ENCODE measurements at places on chromosomes 3 and 15. TPM values are rescaled to one million over a fixed set of nuclear protein-coding genes. Genes with fewer than 3 reads are reported as not detected.

The FETUB gene
- not detected for polyA plus RNA-seq

DNA sequence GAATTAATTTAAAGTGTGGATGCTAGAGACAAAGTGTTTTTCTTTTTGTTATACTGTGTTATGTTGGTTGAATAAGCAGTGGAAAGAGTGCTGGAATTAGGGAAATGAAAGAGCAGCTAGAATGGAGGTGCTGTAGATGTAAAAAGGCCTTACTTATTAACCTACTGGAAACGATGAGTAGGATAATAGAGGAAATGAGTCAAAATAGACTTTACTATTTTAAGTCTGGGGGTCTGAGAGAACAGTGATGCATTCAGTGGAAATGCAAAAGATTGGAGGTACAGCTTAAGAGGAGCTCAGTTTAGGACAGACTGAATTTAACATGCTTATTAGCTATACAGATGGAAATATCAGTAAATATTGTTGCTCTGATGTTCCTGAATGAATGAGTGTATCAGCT lies 674.0 kb downstream of the OTOL1 start:
- DNase-seq = no peak

GRCh38 chr15:35078221-35078915 lies 6.7 kb downstream of the NANOGP8 start:
- peak; percentile 48 for DNase-seq

- DNase-seq = no peak
Observed at GRCh38 chr3:186497608-186498007, 46.6 kb downstream of the CRYGS start.

The IL17RC gene
- polyA plus RNA-seq = 16.8 TPM

DNA sequence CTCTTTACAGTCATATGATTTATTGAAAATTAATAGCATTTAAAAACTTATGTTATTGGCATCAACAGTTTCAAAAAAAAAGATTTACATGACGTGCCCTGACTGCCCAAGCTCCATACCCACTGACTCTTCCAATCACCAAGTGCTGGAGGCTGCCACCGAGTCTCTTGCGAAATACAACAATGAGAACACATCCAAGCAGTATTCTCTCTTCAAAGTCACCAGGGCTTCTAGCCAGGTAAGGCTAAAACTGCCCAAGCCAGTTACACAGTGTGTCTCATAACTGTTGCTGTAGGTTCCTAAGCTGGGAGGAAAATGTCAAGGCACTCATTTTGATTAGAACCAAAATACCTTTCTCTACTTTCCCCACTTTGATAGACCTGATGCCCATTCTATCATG lies 4.5 kb downstream of the FETUB start:
- DNase-seq = no peak

The FOXB1 gene
- not detected for polyA plus RNA-seq

GRCh38 chr3:4772171-4772804 lies 206.9 kb upstream of the BHLHE40 start:
- peak; percentile 36 for DNase-seq

DNA sequence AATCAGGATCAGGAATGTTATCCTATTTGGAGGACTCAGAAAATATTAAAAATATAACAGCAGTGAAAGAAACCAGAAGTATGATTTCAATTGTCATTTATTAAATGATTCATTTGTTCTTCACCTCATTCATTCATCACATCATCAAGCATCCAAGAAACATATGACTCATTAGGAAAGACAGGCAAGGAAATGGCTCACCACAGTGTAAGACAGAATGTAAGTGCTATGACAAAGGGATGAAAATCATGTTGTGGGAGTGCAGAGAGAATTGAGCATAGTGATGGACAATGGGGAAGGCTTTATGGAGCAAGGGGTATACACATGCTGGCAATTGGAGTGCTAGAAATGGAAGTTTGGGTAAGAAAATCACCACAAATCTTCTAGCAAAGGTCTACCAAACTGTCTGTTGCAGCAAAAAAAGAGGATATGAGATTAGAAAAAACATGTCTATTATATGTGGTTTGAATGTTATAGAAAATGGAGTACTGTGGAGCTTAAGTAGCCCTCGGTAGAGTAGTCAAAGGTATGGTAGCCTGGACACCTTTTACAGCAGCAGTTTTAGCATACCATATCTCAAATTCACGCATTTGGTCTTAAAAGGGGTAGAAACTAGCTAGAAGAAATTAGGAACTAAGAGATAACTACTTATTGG lies 111.1 kb upstream of the GPR149 start:
- no peak for DNase-seq

The ANKRD63 gene
- polyA plus RNA-seq = 0.40 TPM

GRCh38 chr15:76972389-76973361 lies 22.3 kb upstream of the PSTPIP1 start:
- DNase-seq = peak; percentile 61

The CYP1A2 gene
- not detected for polyA plus RNA-seq

- peak; percentile 45 for DNase-seq
Observed at GRCh38 chr3:32200992-32201758, 37.3 kb upstream of the CMTM8 start.

The PLAAT1 gene
- 21.1 TPM for polyA plus RNA-seq

GRCh38 chr15:63461230-63461985 lies 43.0 kb upstream of the USP3 start:
- DNase-seq = no peak

The C3orf20 gene
- 0.08 TPM for polyA plus RNA-seq

DNA sequence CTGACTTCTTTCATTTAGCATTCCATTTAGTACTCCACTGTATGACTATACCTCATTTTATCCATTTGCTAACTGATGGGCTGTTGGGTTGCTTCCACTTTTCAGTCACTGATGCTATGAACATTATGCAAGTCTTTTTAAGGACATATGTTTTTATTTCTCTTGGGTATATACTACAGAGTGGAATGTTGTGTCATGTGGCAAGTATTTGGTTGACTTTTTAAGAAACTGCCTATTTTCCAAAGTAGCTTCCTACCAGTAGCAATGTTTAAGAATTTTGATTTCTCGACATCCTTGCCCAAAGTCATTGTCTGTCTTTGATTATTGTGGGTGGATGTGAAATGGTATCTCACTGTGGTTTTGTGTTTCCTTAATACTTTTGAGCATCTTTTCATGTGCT lies 110.1 kb upstream of the TPM1 start:
- DNase-seq = no peak

GRCh38 chr3:1798711-1799405 lies 299.8 kb upstream of the CNTN4 start:
- no peak for DNase-seq

The HIGD2B gene
- polyA plus RNA-seq = not detected

The UCN2 gene
- polyA plus RNA-seq = 0.26 TPM

- DNase-seq = no peak
Observed at GRCh38 chr3:139588450-139588849, 48.9 kb upstream of the RBP1 start.

DNA sequence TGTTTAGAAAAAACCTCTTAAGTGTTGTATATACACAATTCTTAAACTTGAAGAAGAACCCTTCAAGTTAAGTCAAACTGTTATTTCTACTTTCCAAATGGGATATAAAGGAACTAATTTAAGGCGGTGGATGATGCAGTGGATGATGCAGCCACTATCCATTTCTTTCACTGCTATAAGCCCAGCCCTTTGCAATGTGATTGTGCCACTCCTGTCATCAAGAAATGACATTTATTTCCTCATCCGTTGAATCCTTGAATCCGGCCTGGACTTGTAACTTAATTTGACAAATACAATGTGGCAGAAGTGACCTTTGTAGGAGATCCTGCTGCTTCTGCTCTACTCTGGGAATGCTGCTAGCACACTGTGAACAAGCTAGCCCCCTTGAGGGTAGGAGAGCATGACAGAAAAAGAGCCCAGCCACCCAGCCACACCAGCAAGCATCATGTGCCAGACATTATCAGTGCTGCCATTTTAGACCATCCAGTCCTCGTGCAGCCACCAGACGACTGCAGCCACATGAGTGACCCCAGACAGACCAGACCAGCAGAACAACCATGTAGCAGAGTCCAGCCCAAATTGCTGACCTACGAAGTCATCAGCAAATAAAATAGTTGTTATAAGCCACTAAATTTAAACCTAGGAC lies 47.4 kb downstream of the UACA start:
- DNase-seq = no peak

- DNase-seq = no peak
Observed at GRCh38 chr15:65612949-65613744, 2.2 kb upstream of the INTS14 start.

- DNase-seq = no peak
Observed at GRCh38 chr3:188559072-188559429, 405.1 kb downstream of the LPP start.

DNA sequence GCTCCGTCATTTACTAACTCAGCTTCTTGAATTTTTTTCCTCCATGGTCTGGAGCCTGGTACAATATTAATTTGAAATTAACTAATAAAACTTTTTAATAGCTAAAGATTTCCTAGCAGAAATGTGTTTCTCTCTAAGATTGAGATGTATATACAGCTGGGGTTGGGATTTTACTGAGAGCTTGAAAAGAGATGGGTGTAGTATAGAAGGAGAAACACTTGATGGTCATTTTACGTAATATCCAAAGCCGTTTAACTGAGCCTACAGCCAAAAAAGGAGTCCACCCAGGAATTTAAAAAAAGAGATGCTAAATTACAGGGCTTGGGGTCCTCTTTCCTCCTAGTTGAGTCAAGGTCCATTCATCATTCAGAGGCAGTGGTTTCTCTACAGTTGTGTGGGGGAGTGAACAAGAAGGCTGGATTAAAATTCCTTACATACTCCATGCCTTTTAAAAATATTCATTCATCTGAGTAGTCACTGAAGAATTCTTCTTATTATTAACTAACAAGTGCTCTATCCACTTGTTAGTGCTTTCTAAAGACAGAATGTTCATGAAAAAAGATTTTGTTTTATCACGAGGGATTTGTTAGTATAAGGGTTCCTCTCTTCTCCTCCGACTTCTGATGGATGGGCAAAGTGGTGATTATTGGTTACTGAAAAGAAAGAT lies 255.3 kb upstream of the IL12A start:
- DNase-seq = no peak

- DNase-seq = no peak
Observed at GRCh38 chr15:66237513-66238235, 15.9 kb downstream of the MEGF11 start.

GRCh38 chr15:59245559-59245958 lies 38.9 kb downstream of the LDHAL6B start:
- no peak for DNase-seq

DNA sequence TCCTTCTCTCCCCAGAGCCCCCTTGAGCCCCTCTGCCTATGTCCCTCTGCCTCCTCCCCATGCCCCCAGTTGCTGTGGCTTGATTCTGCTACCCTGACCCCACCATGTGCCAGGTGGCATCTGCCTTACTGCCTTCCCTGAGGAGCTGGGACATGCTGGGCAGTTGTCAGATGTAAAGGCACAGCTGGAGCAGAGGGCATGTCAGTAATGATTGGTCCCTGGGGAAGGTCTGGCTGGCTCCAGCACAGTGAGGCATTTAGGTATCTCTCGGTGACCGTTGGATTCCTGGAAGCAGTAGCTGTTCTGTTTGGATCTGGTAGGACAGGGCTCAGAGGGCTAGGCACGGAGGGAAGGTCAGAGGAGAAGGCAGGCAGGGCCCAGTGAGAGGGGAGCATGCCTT lies 3.5 kb upstream of the PPCDC start:
- DNase-seq = no peak

DNA sequence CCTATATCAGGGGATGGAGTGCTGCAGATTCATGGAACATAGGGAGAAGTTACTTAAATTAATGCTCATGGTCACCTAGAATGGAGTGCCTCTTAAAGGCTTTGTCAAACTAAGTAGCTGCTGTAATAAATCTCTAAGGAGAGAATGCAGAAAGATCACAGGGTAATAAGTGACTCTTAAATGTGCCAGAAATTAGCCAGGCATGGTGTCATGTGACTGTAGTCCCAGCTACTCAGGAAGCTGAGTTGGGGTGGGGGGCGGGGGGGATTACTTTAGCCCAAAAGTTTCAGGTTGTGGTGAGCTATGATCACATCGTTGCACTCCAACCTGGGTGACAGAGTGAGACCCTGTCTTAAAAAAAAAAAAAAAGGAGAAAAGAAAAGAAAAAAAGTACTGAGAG lies 90.9 kb upstream of the ASB14 start:
- no peak for DNase-seq

DNA sequence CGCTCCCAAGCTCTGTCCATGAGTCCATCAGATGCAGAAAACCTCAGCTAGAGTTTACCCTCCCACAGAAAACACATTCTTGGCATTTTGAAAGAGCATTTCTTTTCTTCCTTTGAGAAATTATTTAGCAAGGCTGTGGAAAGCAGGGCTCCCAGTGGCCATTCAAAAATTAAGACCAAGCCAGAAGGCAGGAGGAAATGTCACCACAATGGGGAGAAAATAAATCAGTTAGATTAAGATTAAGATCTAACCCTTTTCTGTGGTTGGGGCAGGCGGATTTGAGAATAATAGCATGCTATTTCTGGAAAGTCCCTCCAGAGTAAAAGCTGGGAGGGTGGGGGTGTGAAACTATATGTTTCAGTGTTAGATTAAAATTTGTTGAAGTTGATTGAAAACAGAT lies 20.2 kb downstream of the LRIG1 start:
- DNase-seq = no peak

GRCh38 chr3:29373131-29373680 lies 92.3 kb downstream of the RBMS3 start:
- DNase-seq = no peak

- no peak for DNase-seq
Observed at GRCh38 chr3:170471149-170471548, 52.5 kb downstream of the CLDN11 start.

- DNase-seq = no peak
Observed at GRCh38 chr15:28974142-28974541, 88.4 kb downstream of the APBA2 start.

- peak; percentile 70 for DNase-seq
Observed at GRCh38 chr3:17841190-17841828, 98.9 kb upstream of the TBC1D5 start.

The SCAANT1 gene
- polyA plus RNA-seq = 1.1 TPM

GRCh38 chr3:63964681-63965485 lies 52.7 kb upstream of the SCAANT1 start:
- no peak for DNase-seq

The VIPR1 gene
- polyA plus RNA-seq = 2.8 TPM

The ZNF80 gene
- polyA plus RNA-seq = 0.09 TPM

The GOLGA8R gene
- 8.3 TPM for polyA plus RNA-seq

The CILP gene
- 20.6 TPM for polyA plus RNA-seq

DNA sequence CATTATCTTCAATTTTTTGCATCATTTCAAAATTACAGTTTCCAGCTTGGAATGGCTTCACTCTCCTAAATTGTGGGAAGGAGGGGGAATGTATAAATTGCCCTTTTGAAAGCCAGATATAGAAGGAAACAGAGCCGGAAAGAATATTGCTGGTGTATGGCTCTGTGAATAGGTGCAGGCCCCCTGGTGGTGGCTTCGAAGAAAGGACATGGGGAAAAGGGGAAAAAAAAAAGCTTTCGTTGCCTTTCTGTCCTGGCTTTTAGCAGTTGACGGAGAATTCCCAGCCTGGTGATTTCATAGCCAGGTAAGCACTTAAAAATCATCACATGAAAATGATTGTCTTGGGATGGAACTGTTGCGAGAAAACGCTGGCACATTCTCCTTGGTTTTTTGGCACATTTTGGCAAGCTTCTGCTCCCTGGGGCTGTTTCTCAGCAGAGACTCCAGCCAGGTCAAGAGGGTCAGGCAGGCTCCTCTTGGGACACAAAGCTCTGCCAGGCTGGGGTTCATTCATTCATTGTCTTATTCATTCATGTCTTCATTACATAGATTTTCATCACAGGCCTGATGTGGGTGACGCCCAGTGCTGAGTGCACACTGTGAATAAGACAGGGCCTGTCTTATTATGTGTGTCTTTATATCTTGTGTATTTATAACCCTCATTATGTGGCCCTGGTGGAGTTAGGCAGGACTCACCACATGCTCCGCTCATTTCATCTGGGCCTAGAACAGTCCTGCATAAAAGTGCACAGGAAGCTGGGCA lies 300.0 kb upstream of the TPM1 start:
- DNase-seq = peak; percentile 67

- no peak for DNase-seq
Observed at GRCh38 chr3:134407239-134407625, 33.0 kb upstream of the AMOTL2 start.

Measured in hindlimb muscle (tissue), 1 donor.